ENCODE measurements at places on chromosomes 4 and X. TPM values are rescaled to one million over a fixed set of nuclear protein-coding genes. Genes with fewer than 3 reads are reported as not detected.
A peak's percentile ranks its signal among the peaks of the same experiment; 100 is the strongest.

GRCh38 chr4:73499996-73500765 is 18.6 kb downstream of the AFM start:
- peak overlapping the region; percentile 6 for H3K4me3 ChIP-seq
- no peaks in the 10 kb centered on the region for H3K27me3 ChIP-seq
- no peaks in the 10 kb centered on the region for H3K4me1 ChIP-seq
- H3K36me3 ChIP-seq = no peaks in the 10 kb centered on the region
- H3K27ac ChIP-seq = peak overlapping the region; percentile 39
- no peak for DNase-seq

DNA sequence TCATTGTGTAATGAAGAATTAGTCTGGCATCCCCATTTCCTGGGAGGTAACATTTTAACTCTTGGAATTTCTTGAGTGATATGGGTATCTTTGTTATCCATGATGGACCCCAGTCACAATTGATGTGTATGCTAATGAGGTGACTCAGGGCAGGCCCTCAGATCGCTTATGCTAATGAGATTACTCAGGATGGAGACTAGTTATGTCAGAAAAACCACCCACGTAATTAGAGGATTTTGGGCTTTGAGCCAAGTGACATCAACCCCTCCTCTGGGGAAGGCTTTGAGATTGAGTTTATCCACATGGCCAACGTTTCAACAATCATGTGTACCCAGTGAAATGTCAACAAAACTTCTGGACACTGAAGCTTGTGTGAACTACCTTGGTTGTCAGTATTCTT is 772.7 kb downstream of the STPG2 start:
- H3K4me3 ChIP-seq = no peak overlapping the region
- H3K36me3 ChIP-seq = no peaks in the 10 kb centered on the region
- H3K4me1 ChIP-seq = no peaks in the 10 kb centered on the region
- no peak for DNase-seq
- no peaks in the 10 kb centered on the region for H3K27me3 ChIP-seq

GRCh38 chrX:124764354-124764753 is 418.0 kb downstream of the SH2D1A start:
- H3K27ac ChIP-seq = no peak overlapping the region
- H3K27me3 ChIP-seq = no peaks in the 10 kb centered on the region
- H3K4me1 ChIP-seq = no peaks in the 10 kb centered on the region
- no peak for DNase-seq
- no peak overlapping the region for H3K4me3 ChIP-seq
- H3K36me3 ChIP-seq = no peaks in the 10 kb centered on the region

RASL11B gene
- 0.21 TPM for total RNA-seq

PRKG2 gene
- 0.59 TPM for total RNA-seq

- H3K27me3 ChIP-seq = no peaks in the 10 kb centered on the region
- H3K27ac ChIP-seq = no peak overlapping the region
- H3K4me3 ChIP-seq = no peak overlapping the region
- no peaks in the 10 kb centered on the region for H3K36me3 ChIP-seq
Observed at GRCh38 chrX:41655631-41656030, 33.1 kb upstream of the GPR34 start.

Data from Panc1 (cell line).